ENCODE measurements at places on chromosomes 7 and 10.

GRCh38 chr7:867001-867405 is 9.4 kb upstream of the GET4 start:
- no peak for DNase-seq

DNA sequence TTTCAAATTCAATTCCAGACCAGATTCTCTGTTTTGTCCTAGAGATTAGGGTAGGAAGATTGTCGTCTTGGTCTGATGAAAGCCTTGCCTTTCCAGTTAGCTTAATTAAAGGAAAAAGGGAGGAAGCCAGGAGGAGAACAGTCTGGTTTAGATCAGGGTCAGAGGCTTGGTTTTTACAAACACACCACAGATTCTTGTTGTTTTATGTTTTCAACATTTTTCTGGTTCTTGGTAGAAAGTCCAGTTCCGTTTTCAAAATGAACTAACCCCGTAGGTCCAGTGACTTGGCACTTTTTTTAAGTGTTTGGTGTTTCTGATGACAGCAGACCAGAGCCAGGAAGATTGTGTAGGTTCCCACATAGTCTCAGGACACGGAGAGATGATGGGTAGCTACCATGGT is 167.1 kb upstream of the INHBA start:
- DNase-seq: no peak

DNA sequence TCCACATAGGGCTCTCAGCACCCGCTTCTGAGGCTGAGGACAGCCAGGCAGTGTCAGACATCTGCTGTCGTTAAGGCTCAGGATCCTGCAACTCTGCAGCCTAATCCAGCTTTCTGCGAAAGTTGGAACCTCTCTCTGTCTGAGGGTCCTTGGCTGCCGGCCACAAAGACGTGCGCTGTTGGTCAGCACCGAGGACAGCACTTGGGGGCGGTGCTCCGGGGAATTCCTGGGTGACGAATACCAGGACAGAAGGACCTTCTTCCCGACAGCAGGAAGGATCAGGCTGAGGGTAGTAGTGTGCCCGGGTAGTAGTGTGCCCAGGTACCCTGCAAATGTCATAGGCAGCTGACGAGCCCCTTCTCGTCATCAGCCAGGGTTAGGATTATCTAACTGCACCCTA is 16.0 kb upstream of the RASGEF1A start:
- DNase-seq: no peak

DNA sequence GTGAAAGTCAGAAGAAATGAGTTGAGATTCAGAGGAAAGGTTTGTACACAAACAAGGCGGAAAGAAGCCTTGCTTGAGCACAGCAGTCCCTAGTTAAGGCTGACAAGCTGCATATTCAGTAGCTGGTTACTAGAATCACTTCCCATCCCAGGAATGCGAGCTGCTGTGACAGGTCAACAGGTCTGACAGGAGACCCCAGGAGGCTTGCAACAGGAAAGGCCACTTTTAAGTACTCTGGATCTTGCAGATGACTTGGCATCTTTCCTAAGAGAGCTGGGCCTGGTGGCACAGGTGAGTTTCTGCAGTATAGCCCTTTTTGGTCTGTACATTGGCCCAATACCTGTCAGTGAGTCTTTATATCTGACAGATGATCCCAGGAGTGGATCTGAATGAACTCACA is 35.7 kb upstream of the UNC5B start:
- no peak for DNase-seq

DNA sequence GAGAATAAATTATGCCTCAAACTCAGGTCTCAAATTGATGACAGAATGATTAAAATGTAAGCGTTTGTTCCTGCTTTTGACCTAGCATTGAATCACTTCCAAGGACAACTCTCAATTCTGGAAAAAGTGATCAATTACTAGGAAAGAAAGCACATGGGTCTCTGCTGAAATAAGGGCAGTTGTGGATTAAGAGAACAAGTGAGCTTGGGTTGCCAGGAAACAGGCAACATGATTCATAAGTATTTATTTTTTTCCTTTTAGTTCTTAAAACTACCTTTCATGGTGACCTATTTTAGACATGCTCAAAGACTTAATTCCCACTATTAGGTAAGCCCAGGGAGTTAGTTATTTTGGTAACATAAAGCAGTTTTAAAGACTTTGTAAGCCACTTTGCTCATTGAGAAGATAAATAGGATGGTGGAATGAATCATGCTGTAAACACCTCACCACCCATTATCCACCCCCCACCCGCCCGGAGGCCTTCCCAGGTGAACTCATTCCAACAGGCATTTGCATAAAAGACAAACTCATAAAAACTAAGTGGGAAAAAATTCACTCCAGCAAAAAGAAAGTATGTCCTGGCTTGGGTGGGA is 728.3 kb downstream of the SORCS1 start:
- no peak for DNase-seq

GRCh38 chr10:114239117-114239993 is at the start of gene VWA2:
VWA2 (plus strand) TSS chr10:114239254; CDS start chr10:114248714, 9,460 bp downstream.
- DNase-seq: no peak

GRCh38 chr10:4109469-4109868 is 324.5 kb upstream of the KLF6 start:
- DNase-seq: no peak

GRCh38 chr10:31914370-31914769 is 14.3 kb downstream of the ARHGAP12 start:
- no peak for DNase-seq

DNA sequence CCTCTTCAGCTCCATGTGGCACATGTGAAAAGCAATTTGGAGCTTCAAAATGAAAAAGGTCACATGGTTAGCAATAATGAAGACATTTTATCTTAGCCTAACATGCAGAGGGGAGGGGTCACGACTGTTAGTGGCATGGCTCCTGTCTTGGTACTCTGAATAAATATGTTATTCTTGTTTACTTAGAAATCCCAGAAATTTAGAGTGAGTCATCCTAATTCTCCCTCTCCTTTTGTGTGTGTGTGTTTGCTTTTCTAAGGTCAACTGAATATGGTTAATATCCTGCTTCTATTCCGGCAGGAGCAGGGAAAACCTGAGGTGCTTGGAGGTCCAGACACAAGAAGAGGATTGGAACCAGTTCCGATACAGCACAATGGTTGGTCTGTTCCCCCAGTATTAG is 17.6 kb downstream of the BCCIP start:
- DNase-seq: no peak

GRCh38 chr7:53121374-53121773 is 85.9 kb downstream of the POM121L12 start:
- DNase-seq: no peak
